ENCODE measurements at places on chromosomes 7 and 10.
A peak's percentile ranks its signal among the peaks of the same experiment; 100 is the strongest.

DNA sequence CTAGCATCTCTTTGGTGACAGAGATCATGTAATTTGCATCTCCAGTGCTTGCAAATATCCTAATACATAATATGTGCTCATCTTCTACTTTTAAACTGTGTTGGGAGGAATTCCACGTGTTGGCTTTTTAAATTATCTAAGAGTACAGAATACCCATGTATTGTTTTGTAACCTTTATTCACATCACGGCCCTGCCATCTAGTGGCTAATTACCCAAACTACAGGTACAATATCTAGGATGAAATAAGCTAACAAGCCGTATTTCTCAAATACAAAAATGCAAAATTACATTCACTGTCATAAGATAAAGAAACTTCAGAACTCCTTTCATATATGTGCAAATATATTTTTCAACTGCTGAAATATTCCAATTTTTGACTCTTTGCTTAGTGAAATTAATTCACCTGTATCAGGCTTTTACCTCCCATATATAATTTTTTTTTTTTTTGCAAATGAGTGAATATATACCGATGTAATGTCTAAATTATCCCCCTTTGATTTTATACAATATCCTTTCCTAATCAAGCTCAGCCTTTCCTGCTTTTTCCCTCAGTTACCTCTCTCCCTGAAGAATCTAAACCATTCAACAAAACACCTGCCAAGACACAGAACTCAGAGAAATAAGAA is 30.3 kb upstream of the LSM8 start:
- no peak for DNase-seq

- no peak for DNase-seq
Measured at GRCh38 chr7:111363099-111363498, 199.2 kb downstream of the IMMP2L start.

DNA sequence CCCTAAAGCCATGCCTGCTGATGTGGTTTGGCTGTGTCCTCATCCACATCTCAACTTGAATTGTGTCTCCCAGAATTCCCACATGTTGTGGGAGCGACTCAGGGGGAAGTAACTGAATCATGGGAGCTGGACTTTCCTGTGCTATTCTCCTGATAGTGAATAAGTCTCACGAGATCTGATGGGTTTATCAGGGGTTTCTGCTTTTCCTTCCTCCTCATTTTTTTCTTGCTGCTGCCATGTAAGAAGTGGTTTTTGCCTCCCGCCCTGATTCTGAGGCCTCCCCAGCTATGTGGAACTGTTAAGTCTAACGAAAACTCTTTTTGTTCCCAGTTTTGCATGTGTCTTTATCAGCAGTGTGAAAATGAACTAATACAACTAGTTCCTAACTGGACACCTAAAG is 11.8 kb downstream of the MACROH2A2 start:
- DNase-seq, result no peak

DNA sequence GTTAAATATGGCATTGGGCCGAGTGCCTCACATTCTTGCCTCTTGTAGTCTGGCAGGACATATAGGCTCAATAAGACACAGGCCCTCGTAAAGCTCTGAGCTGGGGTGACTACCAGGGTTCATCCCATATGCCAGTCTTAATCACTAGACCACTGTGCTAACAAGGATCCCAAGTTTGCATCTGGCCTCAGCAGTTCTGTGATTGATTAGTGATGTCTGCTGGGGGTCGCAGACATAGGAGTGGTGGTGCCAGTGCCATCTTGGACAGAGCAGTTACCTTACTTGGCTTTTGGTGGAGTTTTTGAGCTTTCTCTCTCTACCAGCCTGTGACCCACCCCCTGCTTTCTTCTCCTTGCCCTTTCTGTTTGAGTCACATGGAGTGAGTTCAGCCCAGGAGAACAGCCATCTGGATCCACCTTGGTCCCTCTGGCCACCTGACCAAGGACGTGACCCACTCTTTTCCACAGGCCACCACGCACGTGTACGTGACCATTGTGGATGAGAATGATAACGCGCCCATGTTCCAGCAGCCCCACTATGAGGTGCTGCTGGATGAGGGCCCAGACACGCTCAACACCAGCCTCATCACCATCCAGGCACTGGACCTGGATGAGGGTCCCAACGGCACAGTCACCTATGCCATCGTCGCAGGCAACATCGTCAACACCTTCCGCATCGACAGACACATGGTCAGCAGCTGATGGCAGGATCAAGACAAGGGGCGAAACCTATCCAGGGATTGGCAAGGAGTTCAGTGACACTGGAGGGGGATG is 4.1 kb upstream of the VSIR start:
- no peak for DNase-seq

DNA sequence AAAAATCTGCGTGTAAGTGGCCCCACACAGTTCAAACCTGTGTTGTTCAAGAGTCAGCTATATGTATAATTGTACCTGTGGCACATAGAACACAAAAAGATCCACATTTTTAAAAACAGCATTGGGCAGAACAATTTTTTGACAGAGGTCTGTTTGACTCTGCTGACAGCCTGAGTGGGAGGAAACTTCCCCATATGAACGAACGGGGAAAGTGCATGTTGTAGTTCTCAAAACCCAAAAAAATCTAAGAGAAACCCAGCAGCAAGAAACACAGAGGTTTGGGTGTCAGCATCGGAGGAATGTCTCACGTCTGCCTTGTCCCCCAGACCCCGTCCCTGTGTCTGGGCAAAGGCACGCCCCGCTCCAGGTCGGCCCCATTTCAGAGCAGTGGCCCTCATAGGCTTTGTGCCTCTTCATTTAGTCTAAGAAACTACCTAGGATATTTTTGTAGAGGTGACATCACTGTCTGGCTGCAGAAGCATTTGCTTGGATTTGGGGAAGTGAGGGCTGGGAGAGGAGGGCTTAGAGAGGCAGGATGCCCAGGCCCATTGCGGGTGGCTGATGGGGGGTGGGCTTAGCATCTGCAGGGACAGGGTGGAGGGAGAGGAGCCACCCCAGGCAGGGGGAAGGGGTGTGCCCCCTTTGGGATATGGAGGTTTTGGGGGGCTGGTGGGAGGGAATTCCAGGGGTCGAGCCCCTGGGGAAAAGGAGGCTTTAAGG is 11.0 kb downstream of the CUX1 start:
- DNase-seq, result no peak

- DNase-seq, result no peak
Measured at GRCh38 chr10:89118091-89118490, 89.0 kb downstream of the CH25H start.

- no peak for DNase-seq
Measured at GRCh38 chr7:80662252-80662651, 23.8 kb downstream of the CD36 start.

DNA sequence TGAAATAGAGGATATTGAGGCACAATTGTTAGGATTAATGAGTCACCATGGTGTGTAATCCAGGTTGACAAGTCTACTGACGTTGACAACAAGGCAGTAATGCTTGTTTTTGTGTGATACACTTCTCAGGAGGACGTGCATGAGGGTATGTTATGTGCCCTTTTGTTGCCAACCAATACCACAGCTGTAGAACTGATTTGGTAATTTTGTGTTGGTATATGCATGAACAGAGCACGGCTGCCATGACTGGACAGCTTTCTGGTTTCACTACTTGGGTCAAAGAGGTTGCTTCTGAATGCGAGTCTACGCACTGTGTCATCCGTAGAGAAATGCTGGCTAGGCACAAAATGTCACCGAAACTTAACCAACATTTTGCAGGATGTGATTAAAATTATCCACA is 32.9 kb downstream of the PHTF2 start:
- DNase-seq, result no peak

GRCh38 chr7:98760201-98760651 is 109.6 kb downstream of the TMEM130 start:
- no peak for DNase-seq

GRCh38 chr7:12436896-12437535 is 33.4 kb upstream of the VWDE start:
- DNase-seq, result peak; percentile 16

- no peak for DNase-seq
Measured at GRCh38 chr10:132111121-132111731, 45.5 kb downstream of the JAKMIP3 start.

- no peak for DNase-seq
Measured at GRCh38 chr10:63972949-63973827, 452.0 kb downstream of the REEP3 start.

DNA sequence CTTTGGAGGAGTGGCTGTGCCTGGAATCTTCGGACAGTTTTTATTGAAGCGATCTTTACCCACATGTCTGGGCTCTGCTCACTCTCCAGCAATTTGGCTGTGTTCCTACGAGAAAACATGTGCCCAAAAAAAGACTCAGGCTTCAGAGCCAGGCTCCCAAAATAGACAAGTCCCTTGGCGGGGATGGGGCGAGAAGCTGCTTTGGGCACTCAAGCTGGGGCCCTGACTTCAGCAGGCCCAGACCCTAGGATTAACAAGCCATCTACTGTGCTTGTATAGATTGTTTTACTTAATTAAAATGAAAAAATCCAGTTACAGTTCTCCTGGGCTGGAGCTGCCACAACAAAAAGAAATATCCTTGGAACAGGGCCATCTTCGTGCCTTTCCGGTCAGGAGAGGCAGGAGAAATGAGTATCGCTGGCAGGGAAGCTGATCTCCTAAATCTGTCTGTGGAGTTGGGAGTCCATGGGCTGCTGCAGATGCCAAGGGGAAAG is 51.4 kb upstream of the PDCD4 start:
- no peak for DNase-seq

- no peak for DNase-seq
Measured at GRCh38 chr10:85402541-85402940, 964.1 kb downstream of the GRID1 start.

- no peak for DNase-seq
Measured at GRCh38 chr7:89975577-89975976, 178.7 kb upstream of the STEAP1 start.

DNA sequence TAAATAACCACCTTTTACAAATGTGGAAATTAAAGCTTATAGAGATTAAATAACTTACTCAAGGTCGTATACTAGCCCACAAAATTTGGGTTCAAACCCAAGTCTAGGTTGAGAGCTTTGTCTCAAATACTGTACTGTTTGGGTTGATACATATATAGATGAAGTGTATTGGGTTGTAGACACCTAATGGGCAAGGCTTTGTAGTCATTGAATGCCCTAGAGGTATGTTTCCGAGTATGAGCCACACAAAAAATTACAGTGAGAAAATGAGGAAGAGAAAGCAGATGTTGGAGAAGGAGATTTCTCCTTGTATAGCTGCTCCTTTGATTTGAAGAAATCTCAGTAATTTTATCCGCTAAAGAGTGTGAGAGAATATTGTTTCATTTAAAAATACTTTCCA is 60.6 kb downstream of the C1GALT1 start:
- DNase-seq, result no peak

DNA sequence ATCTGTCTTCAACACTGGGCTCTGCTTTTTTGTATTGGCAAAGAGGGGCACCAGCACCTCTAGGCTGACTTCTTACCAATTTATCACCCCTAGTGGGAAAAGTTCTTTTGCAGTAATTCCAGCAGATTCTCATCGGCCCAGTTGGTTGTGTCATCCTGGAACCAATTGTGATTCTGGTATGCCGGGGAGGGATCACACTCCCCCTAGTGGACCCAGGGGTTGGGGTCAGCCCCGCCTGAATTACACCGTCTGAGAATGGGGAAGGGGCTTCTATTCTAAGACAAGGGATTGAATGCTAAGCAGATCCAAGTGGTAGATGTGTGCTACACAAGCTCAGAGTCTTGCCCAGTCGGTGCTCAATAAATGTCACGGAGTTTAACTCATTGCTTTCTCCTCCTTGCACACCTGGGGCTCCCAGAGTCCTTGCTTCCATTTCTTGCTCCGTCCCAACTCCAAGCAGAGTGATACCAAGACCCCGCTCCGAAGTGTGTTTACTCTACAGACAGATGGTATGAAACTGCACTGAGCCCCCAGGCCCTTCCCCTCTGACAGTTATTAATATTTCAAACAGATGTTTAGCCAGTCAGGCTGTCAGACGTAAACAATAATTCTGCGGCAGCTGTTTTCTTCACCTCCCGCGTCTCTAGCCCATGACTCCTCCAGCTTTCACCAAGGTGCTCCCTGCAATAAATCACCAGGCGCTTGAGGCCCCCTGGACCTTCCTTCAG is 71.9 kb downstream of the C10orf105 start:
- no peak for DNase-seq

GRCh38 chr7:45967591-45968157 is 46.6 kb upstream of the IGFBP3 start:
- DNase-seq, result no peak

DNA sequence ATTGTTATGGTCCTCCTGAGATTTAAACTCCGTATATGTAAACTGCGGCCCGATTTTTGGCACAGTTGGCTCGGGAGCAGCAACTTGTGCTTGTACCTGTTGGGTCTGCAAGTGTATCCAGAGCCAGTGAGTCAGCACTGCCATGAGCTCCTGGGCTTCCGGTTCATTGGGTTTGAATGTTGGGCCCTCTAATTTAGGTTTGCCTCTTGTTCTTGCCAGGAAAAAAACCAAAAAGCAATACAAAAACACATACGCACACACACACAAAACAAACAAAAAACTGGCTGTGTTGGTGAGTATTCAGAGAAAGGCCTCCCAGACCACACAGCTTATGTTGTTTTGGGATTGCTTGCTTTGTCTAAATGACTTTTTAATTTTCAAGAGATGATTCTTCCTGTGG is 26.3 kb downstream of the SND1 start:
- no peak for DNase-seq

- no peak for DNase-seq
Measured at GRCh38 chr7:65390588-65390987, 16.9 kb downstream of the ZNF92 start.

DNA sequence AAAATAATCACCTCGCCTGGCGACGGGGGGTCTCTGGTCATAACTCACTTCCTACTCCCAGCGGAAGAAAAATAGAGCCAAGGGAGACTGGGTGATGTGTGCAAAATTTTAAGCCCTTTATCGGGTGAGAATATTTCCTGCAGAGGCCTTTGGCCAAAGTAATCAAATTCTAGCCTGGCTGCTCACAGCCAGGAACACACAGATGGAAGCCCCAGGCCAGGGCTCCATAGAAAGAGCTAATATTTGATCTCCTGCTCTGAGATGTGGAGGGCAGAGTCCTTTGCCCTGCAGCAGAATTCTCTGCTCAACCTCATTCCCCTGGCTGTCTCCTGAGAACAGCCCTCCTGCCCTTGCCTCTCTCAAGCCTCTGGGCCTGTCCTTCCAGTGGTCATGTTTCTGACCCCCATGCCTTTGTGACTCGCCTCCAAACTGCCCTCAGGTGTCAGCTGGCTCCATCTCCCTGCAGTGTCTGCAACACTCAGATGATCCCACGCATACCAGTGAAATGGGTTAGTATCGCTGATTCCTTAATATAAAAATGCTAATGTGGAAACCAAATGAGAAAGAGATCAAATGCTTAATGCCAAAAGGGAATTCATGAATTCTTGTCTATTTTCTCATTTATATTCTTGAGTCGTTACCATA is 34.5 kb downstream of the FRMD4A start:
- no peak for DNase-seq
